ENCODE measurements at places on chromosomes 12 and 14. TPM values are rescaled to one million over a fixed set of nuclear protein-coding genes. Genes with fewer than 3 reads are reported as not detected.

- peaks cover 5% of the 10 kb centered on the region for H3K36me3 ChIP-seq
- peaks cover 16% of the 10 kb centered on the region for H3K4me1 ChIP-seq
- no peak overlapping the region for H3K4me3 ChIP-seq
- H3K27ac ChIP-seq: no peak overlapping the region
- no peaks in the 10 kb centered on the region for H3K27me3 ChIP-seq
- DNase-seq: no peak
Measured at GRCh38 chr12:96211988-96212387, 17.8 kb downstream of the ELK3 start.

DNA sequence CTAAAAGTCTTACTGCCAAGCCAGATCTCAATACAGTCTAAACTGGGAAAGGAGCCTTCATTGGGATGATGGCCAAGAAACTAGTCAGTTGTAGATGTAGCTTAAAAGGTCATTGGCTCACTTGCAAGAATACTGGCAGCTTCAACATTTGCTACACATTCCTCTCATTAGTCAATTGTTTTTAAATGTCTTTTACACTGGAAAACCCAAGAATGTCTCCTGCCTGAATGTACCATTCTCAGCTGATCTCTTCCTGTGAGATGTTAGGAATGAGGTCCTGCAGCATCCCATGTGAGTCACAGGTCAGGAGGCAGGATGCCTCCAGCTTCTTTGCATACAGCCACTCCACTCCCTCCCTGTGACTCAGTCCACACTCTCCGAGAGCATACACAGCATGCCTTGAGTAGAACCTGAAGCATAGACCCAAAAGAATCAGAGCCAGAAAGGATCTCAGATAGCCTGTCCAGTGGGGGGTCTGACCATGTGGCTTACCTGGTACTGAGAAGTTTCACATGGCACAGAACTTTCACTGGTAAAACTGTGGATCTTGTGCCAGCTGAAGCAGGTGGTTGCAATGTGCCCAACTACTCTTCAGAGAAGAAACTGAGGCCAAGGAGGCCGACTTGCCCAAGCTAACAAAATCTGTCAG lies 56.0 kb upstream of the HECTD1 start:
- H3K27me3 ChIP-seq: no peaks in the 10 kb centered on the region
- no peaks in the 10 kb centered on the region for H3K36me3 ChIP-seq
- DNase-seq: no peak
- H3K4me1 ChIP-seq: no peaks in the 10 kb centered on the region

RHOJ gene
- 3.1 TPM for total RNA-seq

CCDC63 gene
- total RNA-seq: not detected

GRCh38 chr12:33376153-33376552 lies 63.5 kb downstream of the SYT10 start:
- H3K36me3 ChIP-seq: no peaks in the 10 kb centered on the region
- H3K4me1 ChIP-seq: no peaks in the 10 kb centered on the region
- DNase-seq: no peak
- H3K27ac ChIP-seq: no peak overlapping the region
- H3K4me3 ChIP-seq: no peak overlapping the region
- H3K27me3 ChIP-seq: no peaks in the 10 kb centered on the region

ST8SIA1 gene
- total RNA-seq: 6.4 TPM

PYGL gene
- total RNA-seq: 5.0 TPM

GRCh38 chr12:26750531-26751175 lies 82.3 kb downstream of the ITPR2 start:
- no peak for DNase-seq
- H3K36me3 ChIP-seq: no peaks in the 10 kb centered on the region
- no peaks in the 10 kb centered on the region for H3K27me3 ChIP-seq
- H3K27ac ChIP-seq: no peak overlapping the region

GRCh38 chr12:68608191-68608590 lies 2.5 kb upstream of the RAP1B start:
- H3K27ac ChIP-seq: no peak overlapping the region
- no peaks in the 10 kb centered on the region for H3K4me1 ChIP-seq
- no peak overlapping the region for H3K4me3 ChIP-seq
- no peaks in the 10 kb centered on the region for H3K36me3 ChIP-seq
- no peak for DNase-seq

- no peak for DNase-seq
- no peak overlapping the region for H3K27ac ChIP-seq
- H3K36me3 ChIP-seq: no peaks in the 10 kb centered on the region
- H3K4me3 ChIP-seq: no peak overlapping the region
- H3K27me3 ChIP-seq: no peaks in the 10 kb centered on the region
- peaks cover 64% of the 10 kb centered on the region for H3K4me1 ChIP-seq
Measured at GRCh38 chr14:95311752-95312151, 8.0 kb downstream of the CLMN start.

DNA sequence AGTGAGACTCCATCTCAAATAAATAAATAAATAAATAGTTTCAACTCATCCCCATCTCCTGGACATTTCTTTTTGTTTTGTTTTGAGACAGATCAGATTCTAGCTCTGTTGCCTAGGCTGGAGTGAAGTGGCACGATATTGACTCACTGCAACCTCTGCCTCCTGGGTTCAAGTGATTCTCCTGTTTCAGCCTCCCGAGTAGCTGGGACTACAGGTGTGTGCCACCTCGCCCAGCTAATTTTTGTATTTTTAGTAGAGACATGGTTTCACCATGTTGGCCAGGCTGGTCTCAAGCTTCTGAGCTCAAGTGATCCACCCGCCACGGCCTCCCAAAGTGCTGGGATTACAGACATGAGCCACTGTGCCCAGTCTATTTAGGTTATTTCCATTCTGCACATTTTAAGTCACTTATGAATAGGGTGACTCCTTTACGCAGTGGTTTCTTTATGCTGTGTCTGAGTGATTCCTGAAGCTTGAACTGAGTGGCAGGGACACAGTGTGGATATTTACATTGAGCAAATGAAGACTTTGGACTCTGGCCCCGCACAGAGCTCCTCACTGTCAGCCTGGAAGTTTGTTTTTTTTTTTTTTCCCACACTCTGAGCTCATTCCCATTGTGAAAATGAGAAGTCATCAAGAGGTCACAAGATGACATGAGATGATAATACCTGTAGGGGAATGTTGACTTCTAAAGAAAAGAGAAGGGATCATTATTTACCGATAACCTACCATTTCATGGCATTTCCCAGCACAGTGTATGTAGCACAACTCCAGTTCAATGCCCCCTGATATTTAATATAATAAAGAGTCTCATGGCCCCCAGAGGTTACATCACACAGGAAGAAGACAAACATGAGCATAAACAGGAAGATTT lies 72.6 kb downstream of the TBX3 start:
- no peaks in the 10 kb centered on the region for H3K36me3 ChIP-seq
- no peak overlapping the region for H3K27ac ChIP-seq
- no peaks in the 10 kb centered on the region for H3K27me3 ChIP-seq
- no peaks in the 10 kb centered on the region for H3K4me1 ChIP-seq
- no peak overlapping the region for H3K4me3 ChIP-seq

DNA sequence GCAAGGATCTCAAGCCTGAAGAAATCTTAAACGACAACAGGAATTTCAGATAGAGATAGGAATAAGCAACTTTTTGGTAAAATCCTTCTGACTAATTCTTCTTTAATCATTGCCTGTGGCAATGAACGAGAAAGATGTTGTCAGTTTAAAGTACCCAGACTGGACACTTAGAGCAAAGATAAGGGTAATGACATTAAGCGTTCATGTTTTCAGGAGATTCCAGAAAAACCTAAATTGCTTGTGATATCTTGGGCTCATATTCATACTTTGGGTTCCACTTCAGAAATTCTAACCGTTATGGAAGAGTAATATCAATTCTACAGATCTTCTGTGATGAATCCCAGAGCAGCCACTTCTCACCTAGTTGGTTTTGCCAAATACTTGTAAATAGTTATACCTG lies 73.7 kb upstream of the RHOJ start:
- no peak overlapping the region for H3K27ac ChIP-seq
- H3K27me3 ChIP-seq: no peaks in the 10 kb centered on the region
- DNase-seq: no peak
- no peaks in the 10 kb centered on the region for H3K4me1 ChIP-seq
- H3K4me3 ChIP-seq: no peak overlapping the region

- no peak for DNase-seq
- no peak overlapping the region for H3K27ac ChIP-seq
- H3K36me3 ChIP-seq: peaks cover 8% of the 10 kb centered on the region
- H3K27me3 ChIP-seq: no peaks in the 10 kb centered on the region
- H3K4me1 ChIP-seq: no peaks in the 10 kb centered on the region
- H3K4me3 ChIP-seq: no peak overlapping the region
Measured at GRCh38 chr14:72941286-72941985, 15.2 kb downstream of the DCAF4 start.

- no peaks in the 10 kb centered on the region for H3K4me1 ChIP-seq
- no peak overlapping the region for H3K27ac ChIP-seq
- H3K4me3 ChIP-seq: no peak overlapping the region
- no peaks in the 10 kb centered on the region for H3K27me3 ChIP-seq
- DNase-seq: no peak
- no peaks in the 10 kb centered on the region for H3K36me3 ChIP-seq
Measured at GRCh38 chr12:116209503-116209902, 68.0 kb downstream of the MED13L start.

GRCh38 chr14:30085943-30086342 lies 158.3 kb upstream of the PRKD1 start:
- no peak overlapping the region for H3K4me3 ChIP-seq
- H3K36me3 ChIP-seq: no peaks in the 10 kb centered on the region
- no peak overlapping the region for H3K27ac ChIP-seq
- H3K27me3 ChIP-seq: no peaks in the 10 kb centered on the region

GRCh38 chr14:74491956-74492775 lies 939 bp downstream of the NPC2 start:
- H3K4me1 ChIP-seq: peaks cover 9% of the 10 kb centered on the region
- DNase-seq: peak; percentile 54
- H3K27me3 ChIP-seq: no peaks in the 10 kb centered on the region
- H3K27ac ChIP-seq: peak overlapping the region; percentile 53
- peak overlapping the region; percentile 76 for H3K4me3 ChIP-seq

- H3K36me3 ChIP-seq: no peaks in the 10 kb centered on the region
- no peak overlapping the region for H3K27ac ChIP-seq
- no peak overlapping the region for H3K4me3 ChIP-seq
- H3K4me1 ChIP-seq: peaks cover 4% of the 10 kb centered on the region
Measured at GRCh38 chr12:19683178-19683927, 244.1 kb downstream of the AEBP2 start.

PIWIL1 gene
- total RNA-seq: not detected

DNA sequence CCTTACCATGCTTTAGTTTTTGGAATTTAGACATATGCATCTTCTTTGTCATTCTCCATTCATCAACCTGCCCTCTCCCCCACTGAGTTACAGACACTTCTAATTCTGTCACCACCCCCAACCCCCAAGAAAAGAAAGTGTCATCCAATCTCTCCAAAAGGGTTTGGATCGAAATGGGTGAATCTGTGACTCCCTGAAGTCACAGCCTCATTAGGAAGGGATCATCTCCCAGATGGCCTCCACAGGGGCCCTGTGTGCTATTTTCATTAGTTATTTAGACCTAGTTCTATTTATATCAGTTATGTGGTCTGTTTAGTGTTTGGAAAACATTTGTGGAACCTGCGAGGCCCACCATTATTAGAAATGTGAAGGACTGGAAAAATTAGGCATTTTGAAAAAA lies 191.0 kb upstream of the ATP2B1 start:
- no peaks in the 10 kb centered on the region for H3K27me3 ChIP-seq
- H3K4me1 ChIP-seq: peaks cover 20% of the 10 kb centered on the region
- no peaks in the 10 kb centered on the region for H3K36me3 ChIP-seq
- H3K27ac ChIP-seq: no peak overlapping the region
- H3K4me3 ChIP-seq: no peak overlapping the region

TEX52 gene
- not detected for total RNA-seq

- H3K4me1 ChIP-seq: no peaks in the 10 kb centered on the region
- no peaks in the 10 kb centered on the region for H3K36me3 ChIP-seq
- DNase-seq: no peak
- H3K4me3 ChIP-seq: no peak overlapping the region
- no peaks in the 10 kb centered on the region for H3K27me3 ChIP-seq
Measured at GRCh38 chr12:71584356-71584755, 79.3 kb downstream of the ZFC3H1 start.

DNA sequence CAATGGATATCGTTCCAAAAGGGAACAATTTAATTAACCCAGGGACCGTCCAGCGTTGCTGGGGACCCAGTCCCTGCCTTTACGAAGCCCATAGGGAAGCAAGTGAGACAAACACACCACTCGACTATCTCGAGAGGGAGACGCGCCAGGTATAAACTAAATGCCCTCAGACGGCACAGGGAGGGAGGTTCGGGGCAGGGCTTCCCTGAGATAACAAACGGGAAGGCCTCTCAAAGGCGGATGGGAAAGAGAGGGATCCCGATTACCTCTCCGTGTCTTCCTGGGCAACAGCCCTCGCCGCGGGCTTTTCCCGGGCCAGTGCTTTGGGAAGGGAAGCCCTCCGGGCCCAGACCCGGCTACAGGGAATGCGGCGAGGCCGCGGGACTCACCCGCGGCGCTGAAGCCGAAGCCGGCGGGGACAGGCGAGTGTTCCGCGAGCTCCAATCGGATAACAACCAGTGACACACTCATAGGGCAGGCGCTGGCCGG lies 390 bp downstream of the BRAP start:
- H3K4me3 ChIP-seq: peak overlapping the region; percentile 78
- H3K36me3 ChIP-seq: peaks cover 13% of the 10 kb centered on the region
- H3K27me3 ChIP-seq: no peaks in the 10 kb centered on the region
- no peak for DNase-seq
- peak overlapping the region; percentile 57 for H3K27ac ChIP-seq

CFAP251 gene
- 0.41 TPM for total RNA-seq

RFX4 gene
- total RNA-seq: 0.40 TPM

DNA sequence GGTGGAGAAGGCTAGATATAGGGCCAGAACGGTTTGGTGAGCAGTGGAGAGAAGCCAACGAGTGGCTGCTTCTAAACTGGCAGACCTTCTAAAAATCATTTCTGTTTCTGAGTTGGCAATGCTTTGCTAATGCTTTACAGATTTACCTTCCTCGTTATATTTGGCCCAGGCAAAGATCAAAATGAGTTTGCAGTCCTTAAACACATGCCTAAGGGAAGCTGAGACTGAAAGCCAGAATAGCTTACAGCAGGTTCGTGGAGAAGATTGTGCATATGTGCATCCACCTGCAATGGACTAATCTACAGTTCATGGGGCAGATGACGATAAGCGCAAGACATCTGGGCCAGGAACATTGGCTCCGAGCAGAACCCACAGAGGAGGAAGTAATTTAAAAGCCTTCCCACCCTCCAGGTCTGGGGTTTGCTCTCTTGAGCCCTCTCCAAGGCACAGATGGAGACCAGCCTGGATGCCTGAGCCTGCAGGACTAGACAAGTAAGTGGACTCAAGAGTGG lies 99.4 kb downstream of the NINJ2 start:
- no peaks in the 10 kb centered on the region for H3K4me1 ChIP-seq
- no peak for DNase-seq
- H3K27ac ChIP-seq: no peak overlapping the region
- H3K4me3 ChIP-seq: no peak overlapping the region
- H3K27me3 ChIP-seq: no peaks in the 10 kb centered on the region

MYO1H gene
- not detected for total RNA-seq

P2RX2 gene
- total RNA-seq: not detected

GRCh38 chr12:120241561-120242274 lies 23.8 kb downstream of the PXN start:
- H3K36me3 ChIP-seq: no peaks in the 10 kb centered on the region
- no peak overlapping the region for H3K4me3 ChIP-seq
- H3K27me3 ChIP-seq: no peaks in the 10 kb centered on the region
- DNase-seq: no peak
- H3K4me1 ChIP-seq: peaks cover 28% of the 10 kb centered on the region

Data from SJCRH30 (cell line).